ENCODE measurements at places on chromosomes 4 and X.

- DNase-seq = no peak
Measured at GRCh38 chr4:98765771-98766170, 107.4 kb upstream of the TSPAN5 start.

DNA sequence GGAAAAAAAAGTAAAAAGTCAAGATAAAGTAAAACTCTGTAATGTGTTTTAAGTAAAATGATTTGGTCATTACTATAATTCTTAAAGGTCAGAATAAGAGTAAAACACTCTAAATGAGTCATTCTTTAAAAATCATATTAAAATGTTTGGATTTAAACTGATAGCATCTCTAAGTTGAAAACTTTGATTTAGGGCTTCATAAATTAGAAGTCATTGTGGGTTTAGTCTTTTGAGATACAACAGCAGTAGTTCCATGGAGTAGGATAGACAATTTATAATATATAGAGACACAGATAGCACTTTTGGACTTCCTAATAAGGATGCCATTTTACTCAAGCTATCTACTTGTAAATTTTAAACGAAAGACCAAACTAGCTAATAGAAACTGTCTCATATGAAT, 77.1 kb upstream of the PABPC4L start:
- no peak for DNase-seq

- no peak for DNase-seq
Measured at GRCh38 chrX:131331152-131331551, 42.0 kb upstream of the IGSF1 start.

DNA sequence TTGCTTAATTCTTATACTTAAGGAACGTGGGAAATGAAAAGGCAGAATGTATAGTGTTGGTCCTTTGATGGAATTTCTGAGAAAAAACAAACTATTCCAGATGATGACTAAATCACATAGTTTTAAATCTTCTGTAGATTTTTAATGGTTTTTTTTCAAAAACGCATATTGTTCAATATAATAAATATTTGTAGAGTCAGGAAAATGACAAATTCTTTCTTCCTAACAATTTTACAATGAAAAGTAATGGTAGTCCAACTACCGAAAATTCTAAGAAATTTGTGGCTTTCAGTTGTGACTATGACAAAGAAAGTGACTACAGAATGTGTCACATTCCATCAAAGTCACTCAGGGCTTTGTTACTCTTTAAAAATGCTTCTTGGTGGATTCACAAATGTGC, 164.8 kb upstream of the PITX2 start:
- no peak for DNase-seq

- DNase-seq = no peak
Measured at GRCh38 chrX:151713849-151714248, 2.0 kb upstream of the FATE1 start.

- no peak for DNase-seq
Measured at GRCh38 chr4:48862661-48863060, 31.8 kb downstream of the OCIAD1 start.

DNA sequence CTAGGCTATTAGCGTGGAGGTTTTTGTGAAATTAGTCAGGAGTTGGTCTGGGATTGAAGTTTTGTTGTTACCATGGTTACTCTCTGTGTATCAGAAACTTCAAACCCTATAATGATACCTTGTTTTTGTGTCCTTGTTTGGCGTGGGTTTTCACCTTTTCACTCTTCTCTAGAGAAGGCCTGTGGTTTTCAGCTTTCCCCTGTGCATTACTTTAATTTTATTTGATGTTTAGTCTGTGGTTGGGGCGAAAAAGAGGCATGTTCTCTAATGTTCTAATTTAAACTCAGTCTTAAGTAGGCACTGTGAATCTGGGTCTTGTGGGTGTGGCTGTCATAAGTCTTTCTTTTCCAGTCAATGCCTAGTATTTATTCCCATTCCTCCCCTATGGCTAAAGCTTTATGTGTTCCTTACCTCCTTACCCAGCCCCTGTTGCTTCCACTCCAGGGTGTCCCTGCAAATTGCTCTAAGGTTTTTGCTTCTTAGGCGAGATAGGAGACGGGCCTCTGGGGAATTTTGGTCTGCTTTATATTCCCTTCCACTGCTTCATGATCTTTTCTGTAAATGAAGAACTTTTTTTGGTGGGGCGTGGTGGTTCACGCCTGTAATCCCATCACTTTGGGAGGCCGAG, 326.3 kb upstream of the ZCCHC13 start:
- peak; percentile 72 for DNase-seq

- DNase-seq = no peak
Measured at GRCh38 chrX:153719701-153720100, 4.5 kb downstream of the BCAP31 start.

GRCh38 chr4:41602113-41602512, 64.2 kb downstream of the LIMCH1 start:
- DNase-seq = no peak

DNA sequence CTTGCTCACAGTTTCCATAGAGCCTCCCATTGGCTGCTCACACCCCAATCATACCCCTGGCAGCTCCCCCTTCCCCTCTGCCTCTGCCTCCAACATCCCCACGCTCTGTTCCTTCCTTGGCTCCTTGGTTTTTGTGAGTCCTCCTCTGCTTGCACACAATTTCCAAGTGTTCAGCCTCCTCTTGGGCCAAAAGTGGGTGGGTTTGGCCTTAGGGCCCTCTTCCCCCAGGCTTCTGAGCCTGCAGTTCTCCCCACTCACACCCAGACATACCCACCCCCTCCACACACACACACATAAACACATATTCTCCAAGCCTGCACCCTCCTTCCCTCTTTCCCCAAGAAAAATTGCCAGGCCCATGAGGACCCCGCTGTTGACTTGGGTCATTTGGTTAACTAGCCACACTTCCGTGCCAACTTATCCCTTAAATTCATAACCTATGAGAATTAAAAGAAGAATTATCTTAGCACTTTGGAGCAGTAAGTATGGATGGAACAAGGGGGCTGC, 4.5 kb downstream of the APLN start:
- DNase-seq = no peak

All from CD4-positive, alpha-beta T cell treated with Interleukin-2 at 100 ng/mL for 4 hours (primary cell).